ENCODE measurements at places on chromosomes 3 and 15. TPM values are rescaled to one million over a fixed set of nuclear protein-coding genes. Genes with fewer than 3 reads are reported as not detected.

CPB1 gene
- not detected for total RNA-seq

PLSCR2 gene
- total RNA-seq, result 0.32 TPM

SLC28A2 gene
- not detected for total RNA-seq

SPTSSB gene
- under 0.01 TPM for total RNA-seq

P2RY12 gene
- total RNA-seq, result 0.09 TPM

LEKR1 gene
- total RNA-seq, result 0.26 TPM

CHRD gene
- total RNA-seq, result 6.1 TPM

PRSS50 gene
- total RNA-seq, result not detected

OCA2 gene
- total RNA-seq, result not detected

GOLGA6L22 gene
- total RNA-seq, result not detected

HTR3D gene
- not detected for total RNA-seq

GNAT1 gene
- total RNA-seq, result not detected

TTLL13 gene
- 0.16 TPM for total RNA-seq
